ENCODE measurements at places on chromosomes 11 and 22.

DNA sequence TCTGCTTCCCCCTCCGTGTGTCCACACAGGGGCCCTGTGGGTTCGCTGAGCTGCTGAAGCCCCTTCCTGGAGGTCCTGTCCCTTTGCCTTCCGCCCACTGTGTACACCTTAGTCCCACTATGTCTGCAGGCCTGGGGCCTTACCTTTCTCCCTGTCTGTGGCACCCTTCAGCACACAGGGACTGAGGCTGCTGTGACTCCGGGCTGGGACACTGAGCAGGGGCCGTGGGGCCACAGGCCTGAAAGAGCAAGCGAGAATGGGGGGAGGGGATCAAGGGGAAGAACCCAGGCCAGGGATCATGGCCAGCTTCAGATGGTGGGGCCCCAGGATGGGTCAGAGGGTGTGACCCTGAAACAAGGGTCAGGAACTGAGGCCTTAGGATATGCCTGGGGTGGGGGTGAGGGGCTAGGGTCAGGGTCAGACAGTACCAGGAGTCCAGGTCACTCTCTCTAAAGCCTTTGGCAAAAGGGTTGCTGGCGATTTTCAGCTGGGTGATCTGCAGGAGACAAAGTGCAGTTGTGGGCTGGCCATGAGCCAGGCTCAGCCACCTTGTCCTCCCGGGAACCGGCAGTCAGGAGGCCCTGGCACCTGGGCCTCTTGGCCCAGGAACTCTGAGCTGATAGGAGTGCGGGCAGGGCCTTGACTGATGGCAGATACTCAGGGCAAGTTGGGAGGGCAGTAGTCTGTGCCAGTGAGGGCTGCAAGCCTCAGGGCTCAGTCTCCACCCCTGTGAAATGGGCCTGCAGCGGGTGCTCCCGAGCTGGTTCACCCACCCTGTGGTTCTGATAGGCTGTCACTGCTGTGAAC is 2.6 kb upstream of the NUDT8 start:
- DNase-seq: no peak

DNA sequence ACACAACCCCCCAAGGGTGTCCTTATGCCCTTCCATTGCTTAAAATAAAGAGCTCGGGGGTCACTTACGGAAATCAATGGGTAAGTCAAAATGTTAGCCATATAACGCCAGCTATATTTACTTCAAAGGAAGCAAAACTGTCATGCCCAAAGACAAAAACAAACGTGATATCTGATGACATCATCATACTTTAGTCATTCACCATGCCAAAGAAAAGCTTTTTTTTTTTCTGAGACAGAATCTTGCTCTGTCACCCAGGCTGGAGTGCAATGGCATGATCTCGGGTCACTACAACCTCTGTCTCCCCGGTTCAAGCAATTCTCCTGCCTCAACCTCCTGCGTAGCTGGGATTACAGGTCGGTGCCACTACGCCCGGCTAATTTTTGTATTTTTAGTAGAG is 47.7 kb upstream of the SC5D start:
- DNase-seq: no peak

DNA sequence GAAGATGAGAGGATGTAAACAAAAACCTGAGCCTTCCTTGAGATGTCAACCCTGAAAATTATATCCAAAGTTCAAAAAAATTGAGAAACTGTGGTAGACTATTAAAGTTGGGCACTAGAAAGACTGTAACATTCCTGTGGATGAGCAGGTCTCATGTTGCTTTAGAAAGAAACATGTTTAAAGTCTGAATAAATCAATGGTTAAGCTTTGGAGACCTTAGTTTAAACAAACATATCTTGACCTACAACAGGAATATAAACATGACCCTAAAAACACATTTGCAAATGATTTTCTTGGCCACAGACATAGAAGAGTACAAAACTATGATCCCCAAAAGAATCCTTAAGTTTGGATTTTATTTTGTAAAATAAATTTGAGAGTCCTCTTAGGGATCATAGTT is 38.1 kb upstream of the PCF11 start:
- DNase-seq: no peak

GRCh38 chr11:130139401-130139800 is 20.2 kb upstream of the ST14 start:
- no peak for DNase-seq

- DNase-seq: no peak
These were observed 1.4 kb downstream of the CTTN start for GRCh38 chr11:70399681-70400112.

Data from stimulated activated CD8-positive, alpha-beta memory T cell treated with anti-CD3 and anti-CD28 coated beads, Interleukin-4, amount 100 ng/mL, for 1 hour (primary cell).